Right ventricle myocardium superior (tissue), 1 donor: ENCODE measurements at places on chromosomes 4 and X.

DNA sequence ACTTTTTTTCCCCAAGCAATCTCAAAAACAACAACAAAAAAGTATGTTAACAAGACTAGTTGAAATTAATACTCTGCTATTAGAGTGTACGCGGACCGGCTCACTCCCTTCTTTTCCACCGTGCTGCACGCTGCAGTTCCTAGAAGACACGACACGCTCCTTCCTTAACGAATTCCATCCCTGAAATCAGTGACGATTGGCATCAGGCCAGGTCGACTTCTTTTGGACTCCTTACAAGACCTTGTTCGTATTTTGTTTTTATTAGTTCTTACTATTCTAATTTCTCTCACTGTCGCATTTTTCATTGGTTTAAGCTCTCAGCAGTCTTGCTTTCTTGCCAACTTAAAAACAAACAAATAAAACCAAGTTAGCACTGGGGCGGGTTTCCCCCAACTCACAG, 175.8 kb upstream of the PITX2 start:
- no peak for DNase-seq

DNA sequence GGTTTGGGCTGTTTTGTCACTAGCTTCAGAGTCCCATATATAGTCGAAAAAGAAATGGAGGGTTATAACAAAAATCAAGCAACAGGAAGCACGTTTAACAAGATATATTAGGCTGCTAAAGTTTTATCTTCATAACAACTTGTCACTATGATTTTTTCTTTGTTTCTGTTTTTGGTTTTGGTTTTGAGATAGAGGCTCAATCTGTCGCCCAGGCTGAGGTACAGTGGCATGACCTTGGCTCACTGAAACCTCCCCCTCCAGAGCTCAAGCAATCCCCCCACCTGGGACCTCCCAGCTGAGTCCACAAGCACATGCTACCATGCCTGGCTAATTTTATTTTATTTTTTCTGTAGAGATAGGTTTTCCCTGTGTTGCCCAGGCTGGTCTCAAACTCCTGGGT, 2664.4 kb downstream of the ARAP2 start:
- DNase-seq = no peak

DNA sequence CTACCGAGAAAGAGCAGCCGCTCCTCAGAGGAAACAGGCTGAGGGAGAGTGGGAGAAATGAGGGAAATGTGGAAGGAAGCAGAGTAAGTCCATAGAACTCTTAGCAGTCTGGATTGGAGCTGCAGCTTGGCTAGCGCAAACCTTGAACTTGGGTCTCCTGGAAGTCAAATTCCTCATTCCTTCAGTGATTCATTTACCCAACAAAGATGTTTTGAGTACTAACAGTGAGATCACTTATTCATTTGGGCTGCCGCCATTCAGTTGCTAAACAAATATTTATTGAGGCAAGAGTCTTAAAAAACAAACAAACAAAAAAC, 51.5 kb downstream of the SEL1L3 start:
- DNase-seq = no peak

DNA sequence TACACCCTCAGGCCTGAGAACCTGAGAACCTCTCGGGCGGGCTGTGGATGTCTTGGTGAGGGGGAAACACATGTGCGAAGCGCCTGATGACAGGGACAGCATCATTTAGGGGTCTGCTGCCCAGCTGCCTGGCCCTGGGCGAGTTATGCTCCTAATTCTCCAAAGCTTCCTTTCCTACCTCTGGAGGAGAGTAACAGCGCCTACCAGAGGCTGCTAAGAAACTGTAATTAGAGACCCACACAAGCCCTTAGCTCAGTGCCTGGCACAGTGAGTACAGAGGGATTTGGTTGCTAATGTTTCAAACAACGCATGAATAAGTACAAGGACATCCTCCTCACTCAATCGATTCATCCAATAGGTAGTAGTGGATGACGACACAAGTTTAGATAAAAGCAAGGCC, 40.4 kb downstream of the BCOR start:
- no peak for DNase-seq

- no peak for DNase-seq
Measured at GRCh38 chrX:20267607-20267930, 860 bp upstream of the RPS6KA3 start.
